Endothelial cell of umbilical vein (primary cell): ENCODE measurements at places on chromosomes 13 and 19. TPM values are rescaled to one million over a fixed set of nuclear protein-coding genes. Genes with fewer than 3 reads are reported as not detected.

GRCh38 chr13:97460853-97461252 lies 26.9 kb downstream of the RAP2A start:
- H3K4me1 ChIP-seq = no peaks in the 10 kb centered on the region
- H3K27me3 ChIP-seq = no peaks in the 10 kb centered on the region
- no peak overlapping the region for H3K4me3 ChIP-seq
- H3K27ac ChIP-seq = no peak overlapping the region

DNA sequence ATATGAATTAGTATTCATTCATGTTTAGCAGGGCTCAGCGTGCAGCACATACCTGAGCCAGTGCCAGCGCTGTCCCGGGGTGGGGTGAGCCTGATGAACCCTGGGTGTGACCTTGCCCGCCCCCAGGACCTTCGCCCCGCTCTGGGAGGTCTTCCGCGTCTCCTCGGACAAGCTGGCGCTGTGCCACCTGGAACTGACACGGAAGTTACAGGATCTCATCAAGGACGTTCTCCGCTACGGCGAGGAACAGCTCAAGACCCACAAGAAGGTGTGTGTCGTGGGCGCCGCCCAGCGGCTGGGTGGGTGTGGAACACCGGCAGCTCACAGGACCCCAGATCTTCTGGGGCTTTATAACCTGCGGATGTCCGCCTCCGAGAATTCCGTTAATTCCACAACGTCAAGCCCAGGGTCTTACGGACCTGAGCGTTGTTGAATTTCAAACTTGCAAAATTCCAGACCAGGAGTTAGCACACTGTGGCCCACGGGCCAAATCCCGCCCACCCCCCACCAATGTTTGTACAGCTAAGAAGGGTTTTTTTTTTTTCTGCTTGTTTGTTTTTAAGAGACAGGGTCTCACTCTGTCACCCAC lies 15.4 kb downstream of the FCHO1 start:
- H3K36me3 ChIP-seq = no peaks in the 10 kb centered on the region
- no peaks in the 10 kb centered on the region for H3K27me3 ChIP-seq
- no peak overlapping the region for H3K4me3 ChIP-seq
- H3K4me1 ChIP-seq = peaks cover 3% of the 10 kb centered on the region
- DNase-seq = peak; percentile 73

- DNase-seq = no peak
- H3K36me3 ChIP-seq = peaks cover 9% of the 10 kb centered on the region
- H3K27me3 ChIP-seq = no peaks in the 10 kb centered on the region
Observed at GRCh38 chr13:113322043-113322461, 25.0 kb downstream of the LAMP1 start.

The DHDH gene
- not detected in 2 replicates for polyA plus RNA-seq

GRCh38 chr13:98761126-98761985 lies 8.9 kb upstream of the SLC15A1 start:
- no peaks in the 10 kb centered on the region for H3K36me3 ChIP-seq
- no peak overlapping the region for H3K4me3 ChIP-seq
- H3K27me3 ChIP-seq = peaks cover 2% of the 10 kb centered on the region
- H3K27ac ChIP-seq = no peak overlapping the region
- DNase-seq = no peak

DNA sequence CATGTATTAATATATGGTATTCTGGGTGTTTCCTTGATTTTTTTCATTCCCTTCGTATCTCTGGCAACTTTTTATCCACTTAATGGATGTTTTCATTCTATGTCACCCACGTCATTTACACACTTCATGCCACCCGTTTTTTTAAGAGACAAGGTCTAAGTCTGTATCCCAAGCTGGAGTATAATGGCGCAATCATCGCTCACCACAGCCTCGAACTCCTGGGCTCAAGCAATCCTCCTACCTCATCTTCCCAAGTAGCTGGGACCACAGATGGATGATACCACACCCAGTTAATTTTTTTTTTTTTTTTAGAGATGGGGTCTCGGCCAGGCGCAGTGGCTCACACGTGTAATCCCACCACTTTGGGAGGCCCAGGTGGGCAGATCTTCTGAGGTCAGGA lies 3.4 kb upstream of the VASP start:
- peaks cover 15% of the 10 kb centered on the region for H3K4me1 ChIP-seq
- no peaks in the 10 kb centered on the region for H3K27me3 ChIP-seq
- H3K4me3 ChIP-seq = no peak overlapping the region
- no peak for DNase-seq
- H3K36me3 ChIP-seq = no peaks in the 10 kb centered on the region
- no peak overlapping the region for H3K27ac ChIP-seq

DNA sequence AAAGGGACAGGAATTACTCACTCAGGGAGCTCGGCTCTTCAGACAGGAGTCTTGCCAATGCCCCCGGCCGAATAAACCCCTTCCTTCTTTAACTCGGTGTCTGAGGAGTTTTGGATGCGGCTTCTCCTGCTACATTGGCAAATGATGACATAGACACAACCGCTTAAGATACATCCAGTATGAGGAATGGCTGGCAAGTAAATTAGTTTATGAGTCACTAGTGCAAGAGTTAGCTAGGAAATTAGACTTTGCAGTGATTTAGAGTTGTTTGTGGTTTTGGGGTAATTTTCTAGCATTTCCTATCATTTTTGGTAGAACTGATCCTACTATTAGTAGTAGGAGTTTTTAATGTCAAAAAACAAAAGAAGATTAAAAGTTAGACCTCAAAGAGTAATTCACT lies 166.2 kb downstream of the SLITRK1 start:
- H3K27ac ChIP-seq = no peak overlapping the region
- H3K4me3 ChIP-seq = no peak overlapping the region
- H3K27me3 ChIP-seq = no peaks in the 10 kb centered on the region
- no peak for DNase-seq
- H3K36me3 ChIP-seq = no peaks in the 10 kb centered on the region

The PPM1N gene
- polyA plus RNA-seq = 0.48 and 0.59 TPM in 2 replicates

The SLC10A2 gene
- not detected in 2 replicates for polyA plus RNA-seq

The UFM1 gene
- polyA plus RNA-seq = 12.9 and 16.8 TPM in 2 replicates

The ANGPTL8 gene
- not detected in 2 replicates for polyA plus RNA-seq

The AXL gene
- 86.9 and 89.8 TPM in 2 replicates for polyA plus RNA-seq

DNA sequence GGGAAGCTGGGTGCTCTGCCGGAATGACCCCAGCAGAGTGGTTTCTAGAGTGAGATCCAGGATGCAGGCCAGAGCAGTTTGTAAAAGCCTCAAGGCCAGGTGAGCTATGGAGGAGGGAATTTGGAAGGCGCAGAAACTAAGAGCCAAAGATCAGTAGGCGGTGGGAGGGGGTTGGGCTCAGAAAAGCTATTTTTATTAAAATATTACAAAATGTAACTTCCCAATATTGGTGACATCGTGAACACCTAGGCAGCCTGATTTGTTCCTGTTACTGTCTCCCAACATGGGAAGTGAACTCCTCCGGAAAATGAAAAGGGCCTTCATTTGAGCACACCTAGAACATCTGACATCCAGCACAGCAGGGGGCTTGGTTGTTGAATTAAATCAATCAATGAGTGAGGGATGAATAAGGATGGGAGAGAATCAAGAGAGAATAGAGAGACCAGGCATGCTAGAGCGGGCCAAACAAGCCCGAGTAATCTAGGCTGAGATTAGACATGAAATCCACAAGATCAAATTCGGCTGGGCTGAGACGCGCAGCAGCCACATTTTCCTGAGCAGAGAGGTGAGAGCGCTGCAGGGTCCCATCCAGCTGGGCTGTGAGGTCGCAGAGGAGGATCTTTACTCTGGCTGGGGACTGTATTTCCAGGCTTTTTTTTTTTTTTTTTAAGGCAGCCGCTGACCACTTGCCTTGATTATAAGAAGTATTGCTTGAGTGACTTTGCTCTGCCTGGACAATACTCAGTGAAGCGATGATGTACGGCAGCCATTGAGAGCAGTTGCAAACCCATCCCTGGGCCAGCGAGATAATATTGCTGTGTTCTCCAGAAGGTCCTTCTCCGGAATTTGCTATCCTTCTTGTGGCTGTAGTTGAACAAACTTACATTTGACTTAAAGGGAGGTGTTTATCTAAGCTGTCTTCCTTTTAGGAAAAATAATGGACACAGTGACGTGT lies 178.0 kb upstream of the KL start:
- DNase-seq = no peak
- no peaks in the 10 kb centered on the region for H3K4me1 ChIP-seq
- peaks cover 2% of the 10 kb centered on the region for H3K27me3 ChIP-seq
- no peak overlapping the region for H3K4me3 ChIP-seq
- no peak overlapping the region for H3K27ac ChIP-seq
- H3K36me3 ChIP-seq = no peaks in the 10 kb centered on the region

GRCh38 chr13:51043310-51043709 lies 67.8 kb downstream of the C13orf42 start:
- peaks cover 2% of the 10 kb centered on the region for H3K27me3 ChIP-seq
- no peaks in the 10 kb centered on the region for H3K36me3 ChIP-seq
- no peak overlapping the region for H3K27ac ChIP-seq
- no peaks in the 10 kb centered on the region for H3K4me1 ChIP-seq
- no peak for DNase-seq

The TMEM86B gene
- polyA plus RNA-seq = 4.5 and 5.8 TPM in 2 replicates

DNA sequence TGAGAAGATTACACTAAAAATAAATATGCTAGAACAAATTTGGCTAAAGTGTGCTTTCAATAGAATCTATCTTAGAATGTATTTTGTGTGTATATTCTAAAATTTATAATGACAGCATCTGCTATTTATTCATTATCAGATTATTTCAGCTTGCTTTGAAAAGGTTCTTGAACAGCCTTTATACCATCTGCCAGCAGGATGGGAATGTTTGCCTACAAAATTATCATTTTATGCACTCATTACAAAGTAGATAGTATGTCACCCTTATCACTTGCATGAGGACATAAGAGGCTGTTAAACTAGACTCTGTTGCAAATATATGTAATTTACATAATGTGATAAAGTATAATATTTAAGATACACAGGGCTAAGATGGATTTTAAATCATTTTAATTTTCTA lies 1286.9 kb upstream of the PCDH20 start:
- no peaks in the 10 kb centered on the region for H3K27me3 ChIP-seq
- H3K4me3 ChIP-seq = no peak overlapping the region

DNA sequence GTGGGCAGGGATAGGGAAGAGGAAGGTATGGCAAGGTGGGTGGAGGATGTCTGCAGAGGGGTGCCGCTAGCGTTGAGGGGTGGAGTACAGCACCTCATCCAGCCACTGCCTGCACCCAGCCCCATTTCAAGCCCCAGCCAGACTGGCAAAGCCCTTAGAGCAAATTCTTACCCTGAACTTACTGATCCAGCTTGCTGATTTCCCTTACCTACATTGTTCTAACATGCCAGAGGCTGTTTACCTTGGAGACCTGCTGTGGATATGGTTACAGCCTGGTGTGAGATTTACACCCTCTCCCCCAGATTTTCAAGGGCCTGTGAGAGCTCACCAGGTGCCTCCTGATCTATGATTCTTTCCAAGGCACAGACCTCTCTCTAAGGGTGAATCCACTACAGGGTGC lies 86.0 kb downstream of the ZNF726 start:
- no peak overlapping the region for H3K27ac ChIP-seq
- no peaks in the 10 kb centered on the region for H3K36me3 ChIP-seq
- H3K4me1 ChIP-seq = no peaks in the 10 kb centered on the region
- no peaks in the 10 kb centered on the region for H3K27me3 ChIP-seq

GRCh38 chr19:16034958-16035560 lies 41.2 kb upstream of the TPM4 start:
- no peak for DNase-seq
- H3K4me1 ChIP-seq = no peaks in the 10 kb centered on the region
- no peak overlapping the region for H3K27ac ChIP-seq
- H3K27me3 ChIP-seq = no peaks in the 10 kb centered on the region

GRCh38 chr13:94999871-95000270 lies 287.5 kb upstream of the SOX21 start:
- peak; percentile 62 for DNase-seq
- H3K27ac ChIP-seq = no peak overlapping the region
- peaks cover 11% of the 10 kb centered on the region for H3K4me1 ChIP-seq
- peaks cover 6% of the 10 kb centered on the region for H3K27me3 ChIP-seq
- no peaks in the 10 kb centered on the region for H3K36me3 ChIP-seq
- no peak overlapping the region for H3K4me3 ChIP-seq

DNA sequence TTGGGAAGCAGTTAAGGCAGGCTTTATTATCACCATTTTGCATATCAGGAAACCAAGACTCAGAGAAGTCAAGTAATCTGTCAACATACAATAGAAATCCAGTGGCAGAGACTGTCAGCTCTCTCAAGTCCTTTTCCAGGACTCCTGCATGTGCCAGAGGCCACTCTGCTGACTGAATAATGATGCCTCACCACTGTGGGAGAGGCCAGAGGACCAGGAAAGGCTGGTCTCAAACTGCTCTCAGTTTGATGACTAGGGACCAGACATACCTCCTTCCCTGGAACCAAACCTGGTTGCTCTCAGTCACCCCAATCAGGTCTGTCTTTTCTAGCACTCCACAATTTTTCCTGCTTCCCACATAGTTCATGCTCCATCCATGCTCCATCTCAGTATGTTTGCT lies 8.0 kb downstream of the RNASEH2B start:
- no peak overlapping the region for H3K4me3 ChIP-seq
- peaks cover 9% of the 10 kb centered on the region for H3K4me1 ChIP-seq
- no peaks in the 10 kb centered on the region for H3K36me3 ChIP-seq
- H3K27me3 ChIP-seq = no peaks in the 10 kb centered on the region

GRCh38 chr19:3842948-3843347 lies 25.9 kb downstream of the ZFR2 start:
- no peaks in the 10 kb centered on the region for H3K27me3 ChIP-seq
- H3K36me3 ChIP-seq = no peaks in the 10 kb centered on the region
- H3K4me1 ChIP-seq = no peaks in the 10 kb centered on the region
- DNase-seq = no peak
- no peak overlapping the region for H3K4me3 ChIP-seq

The MCOLN1 gene
- 60.9 and 84.6 TPM in 2 replicates for polyA plus RNA-seq

- no peak for DNase-seq
- no peak overlapping the region for H3K4me3 ChIP-seq
Observed at GRCh38 chr19:41408256-41408655, 10.6 kb downstream of the BCKDHA start.

GRCh38 chr13:35157143-35157755 lies 215.2 kb downstream of the NBEA start:
- peak; percentile 75 for DNase-seq
- no peaks in the 10 kb centered on the region for H3K4me1 ChIP-seq
- H3K4me3 ChIP-seq = no peak overlapping the region
- H3K27ac ChIP-seq = no peak overlapping the region
- H3K36me3 ChIP-seq = no peaks in the 10 kb centered on the region
- H3K27me3 ChIP-seq = no peaks in the 10 kb centered on the region

GRCh38 chr19:10036601-10037071 lies 23.4 kb downstream of the RDH8 start:
- H3K4me1 ChIP-seq = no peaks in the 10 kb centered on the region
- H3K27ac ChIP-seq = no peak overlapping the region
- H3K4me3 ChIP-seq = no peak overlapping the region
- no peak for DNase-seq
- no peaks in the 10 kb centered on the region for H3K27me3 ChIP-seq

The RASGRP4 gene
- polyA plus RNA-seq = not detected in 2 replicates

The IGFL1 gene
- polyA plus RNA-seq = not detected in 2 replicates

DNA sequence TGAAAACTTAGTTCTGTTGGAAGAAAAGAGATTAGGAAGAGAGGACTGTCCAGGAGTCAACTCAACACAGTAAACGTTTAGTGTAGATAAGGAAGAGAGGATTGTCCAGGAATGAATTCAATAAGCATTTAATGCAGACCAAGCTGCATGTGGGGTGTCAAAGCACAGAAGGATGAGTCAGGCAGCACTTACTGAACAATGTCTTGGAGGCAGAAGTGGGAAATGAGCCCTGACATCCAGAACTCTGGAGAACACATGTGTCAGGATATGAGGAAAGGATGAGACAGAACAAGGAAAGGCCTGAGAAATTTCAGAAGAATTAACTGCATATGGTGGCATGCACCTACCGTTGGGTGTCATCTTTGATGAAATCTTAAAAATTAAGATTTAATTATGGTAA lies 429.2 kb upstream of the HTR2A start:
- no peak overlapping the region for H3K27ac ChIP-seq
- H3K36me3 ChIP-seq = no peaks in the 10 kb centered on the region
- no peaks in the 10 kb centered on the region for H3K4me1 ChIP-seq
- no peak for DNase-seq
- no peaks in the 10 kb centered on the region for H3K27me3 ChIP-seq
